Cortex of kidney (tissue), 1 donor: ENCODE measurements at places on chromosomes 16 and 17.

DNA sequence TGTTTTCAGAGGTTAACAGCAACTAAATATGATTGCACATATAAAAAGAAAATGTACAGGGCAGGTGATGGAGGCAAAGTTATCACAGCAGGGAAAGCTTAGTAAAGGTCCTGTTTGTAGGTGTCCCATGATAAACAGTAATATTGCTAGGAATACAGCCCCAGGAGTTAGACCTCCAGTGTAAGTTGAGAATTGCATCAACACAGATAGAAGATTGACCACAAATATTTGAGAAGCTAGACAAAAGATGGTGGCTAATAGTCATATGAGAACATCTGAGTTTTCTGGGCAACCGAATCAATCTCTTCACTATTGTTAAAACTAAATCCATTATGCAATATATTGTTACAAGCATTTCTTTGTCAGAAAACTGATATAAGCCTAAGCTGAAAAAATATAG is 152.6 kb downstream of the CDH11 start:
- no peak for DNase-seq

GRCh38 chr16:48340054-48340453 is 45.2 kb downstream of the SIAH1 start:
- DNase-seq = no peak

DNA sequence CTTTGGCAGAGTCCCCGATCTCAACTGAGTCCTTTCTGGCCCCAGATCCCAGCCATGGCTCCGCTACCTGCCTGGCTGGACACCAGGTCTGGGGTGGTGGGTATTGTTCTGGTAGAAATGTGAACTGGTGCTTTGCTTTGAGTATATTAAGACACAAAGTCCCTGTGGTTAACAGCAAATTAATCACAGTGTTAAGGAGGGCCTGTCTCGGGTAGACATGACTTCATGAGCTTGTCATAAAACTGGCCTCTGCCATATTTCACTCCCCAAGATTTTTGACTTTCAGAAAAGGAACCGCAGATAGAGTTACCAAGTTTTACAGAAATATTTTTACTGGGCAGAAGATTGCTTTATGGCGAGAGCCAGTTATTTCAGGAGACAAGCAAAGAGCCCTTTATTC is 19.5 kb downstream of the NKD1 start:
- DNase-seq = no peak

- no peak for DNase-seq
These were observed 92.8 kb downstream of the IRX3 start for GRCh38 chr16:54193665-54194333.

DNA sequence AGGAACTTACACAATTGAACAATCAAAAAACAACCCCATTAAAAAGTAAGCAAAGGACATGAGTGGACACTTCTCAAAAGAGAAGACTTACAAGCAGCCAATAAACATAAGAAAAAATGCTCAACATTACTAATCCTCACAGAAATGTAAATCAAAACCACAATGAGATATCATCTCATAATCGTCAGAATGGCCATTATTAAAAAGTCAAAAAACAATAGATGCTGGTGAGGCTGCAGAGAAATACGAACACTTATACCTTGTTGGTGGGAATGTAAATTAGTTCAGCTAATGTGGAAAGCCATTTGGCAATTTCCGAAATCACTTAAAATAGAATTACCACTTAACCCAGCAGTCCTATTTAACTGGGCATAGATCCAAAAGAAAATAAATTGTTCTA is 301.9 kb upstream of the KCNJ16 start:
- DNase-seq = no peak

GRCh38 chr17:10798332-10798749 is 5.6 kb downstream of the TMEM238L start:
- no peak for DNase-seq

DNA sequence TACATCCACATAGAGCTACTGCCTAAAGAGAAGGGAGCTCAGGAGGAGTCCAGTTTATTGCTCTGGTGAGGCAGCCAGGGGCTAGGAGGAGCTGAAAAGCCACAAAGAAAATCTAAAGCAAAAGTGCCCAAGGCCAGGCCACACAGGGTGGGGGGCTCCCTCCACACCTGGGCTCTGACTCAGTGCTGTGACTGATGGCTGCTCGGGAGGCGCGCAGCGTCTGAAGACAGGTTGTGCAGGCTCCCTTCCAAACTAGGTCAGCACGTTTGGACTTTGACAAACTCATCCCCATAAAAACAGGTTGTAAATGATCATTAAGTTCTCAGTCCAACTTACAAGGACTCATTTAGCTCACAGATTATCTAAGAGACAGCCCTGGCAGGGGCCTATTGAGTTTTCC is 22.2 kb upstream of the LCMT1 start:
- no peak for DNase-seq

- no peak for DNase-seq
These were observed 705 bp downstream of the KRABD2 start for GRCh38 chr17:8375738-8376259.

DNA sequence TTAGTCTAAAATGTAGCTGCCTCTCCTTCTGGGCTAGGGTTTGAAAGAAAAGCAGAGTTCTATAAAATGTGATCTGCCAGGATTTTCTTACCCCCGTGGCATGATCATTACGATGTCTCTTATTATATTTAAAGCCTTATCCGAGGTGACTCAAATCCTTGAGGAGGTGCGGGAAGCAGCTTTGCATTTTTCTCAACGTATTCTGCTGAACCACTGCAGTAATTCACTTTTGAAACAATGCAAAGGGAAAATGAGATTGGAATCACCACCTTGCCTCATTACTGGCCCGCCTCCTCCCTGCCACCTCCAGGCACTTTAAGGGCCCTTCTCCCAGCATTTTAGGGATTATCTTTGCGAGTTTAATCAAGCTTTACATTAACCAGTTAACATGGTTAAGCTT is 9.7 kb upstream of the NOG start:
- DNase-seq = no peak

DNA sequence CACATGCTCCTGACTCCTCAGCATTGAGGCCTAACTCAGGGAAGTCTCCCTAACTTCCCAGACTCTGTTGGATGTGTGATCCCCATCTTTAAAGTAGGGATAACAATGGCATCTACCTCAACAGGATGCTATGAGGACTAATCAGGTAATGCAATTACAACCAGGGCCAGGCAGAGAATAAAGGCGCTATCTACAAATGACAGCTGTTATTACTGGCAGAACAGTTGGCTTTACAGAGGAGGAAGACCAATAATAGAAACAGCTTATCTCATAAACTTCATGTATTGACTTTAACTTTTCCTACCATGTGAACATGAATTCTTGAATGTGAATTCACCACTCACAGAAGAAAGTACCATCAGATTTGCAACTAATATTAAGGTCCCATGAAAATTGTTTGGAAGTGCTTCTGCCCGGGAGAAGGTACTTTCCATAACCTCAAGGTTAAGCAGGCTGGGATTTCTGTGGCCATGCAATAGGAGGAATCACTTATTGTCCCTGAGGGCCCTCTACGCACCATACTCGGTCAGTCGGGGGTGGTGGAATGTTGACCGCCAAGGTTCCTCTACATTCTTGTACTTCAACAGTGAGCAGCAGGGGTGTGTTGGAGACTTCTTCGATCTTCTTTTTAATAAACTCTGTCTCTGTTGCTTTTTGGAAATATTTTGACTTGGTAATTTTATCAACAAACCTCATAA is 22.6 kb upstream of the ERN1 start:
- no peak for DNase-seq

DNA sequence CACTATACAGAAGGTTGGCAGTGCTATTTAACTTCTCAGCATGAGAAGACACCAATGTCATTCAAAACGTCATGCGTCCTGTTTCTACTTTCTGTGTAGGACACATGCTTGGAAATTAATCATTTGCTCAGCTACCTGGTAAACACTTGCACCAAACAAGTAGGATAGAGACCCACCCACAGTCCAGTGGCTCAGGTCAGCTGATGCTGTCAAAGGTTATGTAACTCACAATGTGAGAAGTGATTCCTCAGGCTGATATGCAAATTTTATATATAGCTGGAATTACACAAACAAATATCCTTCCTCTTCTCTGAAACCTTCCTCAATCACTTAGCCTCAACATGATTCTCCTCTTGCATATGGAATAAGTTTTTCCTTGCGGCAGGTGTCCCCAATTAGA is 59.6 kb downstream of the ZZEF1 start:
- no peak for DNase-seq

DNA sequence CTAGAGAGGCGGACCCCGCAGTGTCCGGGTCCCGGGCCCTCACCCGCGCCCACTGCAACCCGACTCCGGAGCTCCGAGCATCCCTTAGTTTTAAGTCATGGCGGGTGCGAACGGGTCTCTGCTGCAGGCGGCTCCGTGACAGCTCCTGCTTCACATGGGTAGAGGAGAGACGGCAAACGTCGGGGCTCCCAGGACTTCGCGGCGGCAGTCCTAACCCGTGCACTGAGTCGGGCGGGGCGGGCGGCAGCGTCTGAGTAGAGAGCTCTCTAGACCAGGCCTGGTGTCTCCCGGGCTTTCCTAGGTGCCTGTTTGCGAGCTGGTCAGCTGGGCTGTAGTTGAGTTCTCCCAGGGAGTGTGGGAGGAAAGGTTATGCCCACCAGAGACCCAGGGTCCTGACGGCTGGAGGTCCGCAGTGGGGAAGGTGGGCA is 345 bp downstream of the TSC2 start:
- DNase-seq = no peak

DNA sequence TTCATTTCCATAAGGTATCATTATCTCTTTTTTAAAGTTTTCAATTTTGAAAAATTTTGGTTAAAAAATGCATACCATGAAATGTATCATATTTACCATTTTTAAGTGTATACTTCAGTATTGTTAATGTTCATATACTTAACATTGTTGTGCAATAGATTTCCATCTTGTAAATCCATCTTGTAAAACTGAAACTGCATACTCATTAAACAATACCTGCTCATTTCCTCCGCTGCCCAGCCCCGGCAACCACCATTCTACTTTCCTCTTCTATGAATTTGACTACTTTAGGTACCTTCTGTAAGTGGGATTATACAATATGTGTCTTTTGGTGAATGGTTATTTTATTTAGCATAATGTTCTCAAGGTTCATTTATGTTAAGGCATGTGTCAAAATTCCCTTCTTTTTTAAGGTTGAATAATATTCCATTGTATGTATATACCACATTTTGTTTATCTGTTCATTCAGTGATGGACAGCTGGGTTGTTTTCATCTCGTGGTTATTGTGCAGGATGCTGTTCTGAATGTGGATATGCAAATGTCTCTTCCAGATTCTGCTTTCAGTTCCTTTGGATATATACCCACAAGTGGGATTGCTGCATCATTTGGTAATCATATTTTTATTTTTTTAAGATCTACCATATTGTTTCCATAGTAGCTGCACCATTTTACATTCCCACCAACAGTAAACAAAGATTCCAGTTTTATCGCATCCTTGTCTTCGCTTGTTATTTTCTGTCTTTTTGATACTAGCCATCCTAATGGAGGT is 6.7 kb downstream of the CCL2 start:
- no peak for DNase-seq

- no peak for DNase-seq
These were observed 55.7 kb downstream of the GNAO1 start for GRCh38 chr16:56247018-56247417.

- DNase-seq = no peak
These were observed 28.7 kb downstream of the MEAK7 start for GRCh38 chr16:84475643-84476240.

GRCh38 chr16:62079236-62079635 is 43.0 kb upstream of the CDH8 start:
- no peak for DNase-seq

- no peak for DNase-seq
These were observed 134.8 kb upstream of the IRX6 start for GRCh38 chr16:55189224-55189623.

- no peak for DNase-seq
These were observed 77.0 kb upstream of the TMEM132E start for GRCh38 chr17:34502426-34502825.

DNA sequence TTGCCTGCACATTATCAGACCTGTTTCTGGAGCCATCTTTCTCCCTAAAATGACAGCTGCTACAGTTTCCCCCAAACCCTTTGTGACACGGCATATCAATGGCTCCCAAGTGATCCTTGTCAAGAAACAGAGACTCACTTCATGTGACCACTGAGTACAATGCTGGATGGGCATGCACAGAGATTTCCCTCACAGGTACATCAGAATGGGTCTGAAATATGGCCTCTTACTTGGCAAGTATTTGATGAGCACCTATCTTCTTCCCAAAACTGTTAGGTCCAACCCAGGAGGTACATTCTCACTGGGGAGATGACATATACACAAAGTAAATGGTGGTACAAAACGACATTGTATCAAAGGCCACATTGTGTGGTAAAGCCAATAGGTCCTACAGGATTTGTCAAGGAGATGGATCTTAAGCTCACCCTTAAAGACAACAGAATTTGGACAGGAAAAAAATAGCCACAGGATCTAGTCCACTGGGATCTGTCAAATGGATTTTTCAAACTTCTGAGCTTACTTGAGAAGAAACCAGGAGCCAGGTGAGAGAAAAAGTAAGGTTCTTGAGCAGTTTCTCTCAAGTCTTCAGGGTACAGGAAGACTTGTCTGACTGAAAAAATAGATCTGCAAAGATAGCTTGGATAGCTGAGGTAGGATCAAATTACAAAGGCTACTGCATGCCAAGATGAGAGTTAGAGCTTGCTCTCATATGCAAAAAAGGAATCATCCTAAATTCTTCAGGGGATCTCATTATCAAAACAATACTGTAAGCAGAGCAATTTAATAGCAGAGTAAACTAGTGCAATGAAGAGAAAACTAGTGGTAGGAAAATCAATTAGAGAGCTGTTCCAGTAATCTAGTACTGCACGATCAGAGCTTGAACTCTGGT is 28.8 kb downstream of the RNF43 start:
- DNase-seq = no peak

GRCh38 chr16:87780385-87780989 is 14.7 kb upstream of the KLHDC4 start:
- no peak for DNase-seq

GRCh38 chr16:17304106-17304490 is 166.7 kb downstream of the XYLT1 start:
- no peak for DNase-seq

DNA sequence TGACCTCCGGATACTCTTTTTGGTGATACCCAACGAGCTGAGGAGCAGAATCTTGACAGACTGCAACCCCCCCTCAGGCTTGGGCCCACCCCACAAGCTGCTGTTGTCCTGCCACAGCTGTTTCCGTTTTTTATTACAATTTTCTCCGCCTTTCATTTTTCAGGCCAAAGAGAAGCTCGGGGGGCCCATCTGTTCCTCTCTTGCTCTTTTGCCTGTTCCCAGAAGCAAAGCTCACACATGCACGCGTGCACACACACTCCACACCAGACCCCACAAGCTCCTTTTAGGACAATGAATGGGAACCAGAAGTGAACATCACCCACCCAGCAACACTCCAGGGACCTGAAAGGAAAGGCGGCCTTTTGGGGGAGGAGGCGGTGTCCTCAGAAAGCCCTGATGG is 16.3 kb downstream of the SOX9 start:
- DNase-seq = no peak

- DNase-seq = no peak
These were observed 51.9 kb downstream of the ZZEF1 start for GRCh38 chr17:4090898-4091297.

GRCh38 chr16:26316683-26317464 is 625.1 kb downstream of the HS3ST4 start:
- DNase-seq = no peak
